ENCODE measurements at places on chromosomes 4 and X. TPM values are rescaled to one million over a fixed set of nuclear protein-coding genes. Genes with fewer than 3 reads are reported as not detected.

- no peak for DNase-seq
These were observed 91.7 kb downstream of the PPP1R2C start for GRCh38 chrX:42686296-42686695.

GRCh38 chr4:48410812-48411211 lies 69.5 kb downstream of the SLAIN2 start:
- DNase-seq: no peak

ZNF141 gene
- 4.8 TPM for total RNA-seq

GRCh38 chr4:73066445-73066844 lies 3.1 kb downstream of the COX18 start:
- DNase-seq: no peak

Data from mammary epithelial cell (primary cell).